Calu3 (cell line): ENCODE measurements at places on chromosomes 12 and 14.
A peak's percentile ranks its signal among the peaks of the same experiment; 100 is the strongest.

GRCh38 chr14:84555493-84555892, 974.5 kb upstream of the FLRT2 start:
- no peak for DNase-seq

DNA sequence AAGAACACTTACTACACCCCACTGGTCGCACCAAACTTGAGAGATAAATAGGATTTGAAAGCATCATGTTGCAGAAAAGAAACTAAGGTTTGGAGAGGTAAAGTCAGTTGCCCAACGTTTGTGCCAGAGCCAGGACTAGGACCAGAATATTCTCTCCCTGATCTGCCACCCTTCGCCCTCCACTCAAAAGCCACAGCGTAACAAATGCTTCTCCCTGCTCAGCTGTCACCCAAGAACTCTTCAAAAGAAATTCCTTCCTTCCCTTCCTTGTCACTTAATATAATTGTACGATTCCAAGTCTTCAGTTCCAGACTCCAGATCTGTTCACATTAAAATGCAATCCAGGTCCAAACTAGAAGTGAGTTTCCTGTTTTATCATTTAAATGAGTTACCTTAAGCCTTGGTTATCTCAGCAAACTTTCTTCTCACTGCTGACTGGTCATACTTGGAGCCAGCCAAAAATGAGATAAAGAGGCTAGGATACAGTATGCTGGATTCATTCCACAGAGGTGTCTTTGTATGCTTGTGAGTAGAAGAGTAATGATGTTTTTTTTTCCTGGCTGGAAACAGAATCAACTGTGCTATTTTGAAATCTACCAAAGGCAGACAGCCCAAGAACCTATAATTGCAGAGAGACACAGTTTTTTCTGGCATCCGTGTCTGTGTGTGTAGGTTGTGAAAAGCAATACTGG, 12.8 kb upstream of the PPFIBP1 start:
- DNase-seq, result no peak

GRCh38 chr12:15274561-15274967, 47.7 kb upstream of the PTPRO start:
- peak; percentile 35 for DNase-seq

GRCh38 chr12:113016796-113017195, 38.5 kb downstream of the OAS2 start:
- DNase-seq, result no peak

GRCh38 chr12:12734561-12735071, 17.4 kb downstream of the CDKN1B start:
- DNase-seq, result no peak

- DNase-seq, result peak; percentile 24
Measured at GRCh38 chr14:60815371-60815770, 80.8 kb downstream of the MNAT1 start.

DNA sequence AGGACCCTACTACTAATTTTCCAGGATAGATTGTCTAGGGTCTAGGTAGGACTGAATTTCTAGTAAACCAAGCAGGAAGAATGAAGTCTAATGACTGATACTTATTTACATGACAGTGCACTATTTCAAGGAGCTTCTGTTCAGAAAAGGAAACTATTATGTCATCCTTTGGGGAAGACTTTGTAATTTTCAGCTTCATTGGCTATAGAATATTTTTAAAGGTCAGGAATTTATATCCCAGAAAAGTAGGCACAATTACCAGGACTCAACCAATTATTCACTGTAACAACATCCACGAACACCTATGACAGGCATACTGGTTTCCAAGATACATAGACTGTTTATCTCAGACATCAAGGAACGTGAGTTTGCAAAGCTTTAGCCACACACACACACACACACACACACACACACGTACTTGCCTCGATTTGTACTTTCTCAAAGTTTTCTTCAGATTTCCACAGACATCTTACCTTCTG, 23.2 kb downstream of the OR6S1 start:
- no peak for DNase-seq

DNA sequence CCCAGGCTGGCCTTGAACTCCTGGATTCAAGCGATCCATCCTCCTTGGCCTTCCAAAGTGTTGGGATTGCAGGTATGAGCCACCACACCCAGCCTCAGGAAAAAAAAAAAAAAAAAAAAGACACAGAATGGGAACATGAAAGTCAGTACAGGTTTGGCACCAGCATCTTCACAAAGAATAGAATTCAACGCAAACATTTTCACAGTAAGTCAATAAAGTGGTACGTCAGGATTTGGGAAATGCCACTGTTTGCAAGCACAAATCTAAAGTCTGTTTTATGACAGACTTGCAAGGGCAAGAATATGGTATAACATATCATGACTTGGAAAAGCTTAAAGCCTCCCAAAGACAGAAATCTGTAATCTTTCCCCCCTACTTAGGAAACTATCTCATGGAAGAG, 34.9 kb upstream of the WDR89 start:
- DNase-seq, result no peak

DNA sequence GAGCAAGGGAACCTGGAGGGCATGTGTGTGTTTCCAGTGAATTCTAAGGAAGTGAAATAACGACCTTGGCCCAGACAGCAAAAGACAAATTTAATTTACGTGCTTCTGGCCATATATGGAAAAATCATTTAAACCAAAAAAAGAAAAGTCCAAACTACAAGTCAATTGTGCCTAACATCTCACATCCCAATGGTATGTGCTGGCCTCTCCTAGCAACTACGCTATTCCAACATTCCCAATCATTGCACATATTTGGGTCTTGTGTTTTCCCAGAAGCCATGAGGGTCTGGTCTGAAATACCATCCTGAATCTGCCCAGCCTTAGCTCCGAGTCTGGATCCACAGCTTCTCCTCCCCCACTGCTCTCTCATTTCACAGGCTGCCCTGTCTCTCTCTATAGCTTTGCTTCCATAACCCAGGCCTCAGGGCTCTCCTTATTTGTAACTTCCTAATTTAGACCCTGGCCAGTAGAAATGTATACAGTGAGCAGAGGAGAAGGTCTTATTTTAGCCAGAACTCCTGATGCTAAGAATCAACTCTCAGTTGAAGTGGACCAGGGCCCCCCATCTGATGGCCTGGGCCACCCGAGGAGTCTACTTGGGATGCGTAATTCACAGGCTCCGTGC, 224.6 kb downstream of the ANO2 start:
- DNase-seq, result no peak

DNA sequence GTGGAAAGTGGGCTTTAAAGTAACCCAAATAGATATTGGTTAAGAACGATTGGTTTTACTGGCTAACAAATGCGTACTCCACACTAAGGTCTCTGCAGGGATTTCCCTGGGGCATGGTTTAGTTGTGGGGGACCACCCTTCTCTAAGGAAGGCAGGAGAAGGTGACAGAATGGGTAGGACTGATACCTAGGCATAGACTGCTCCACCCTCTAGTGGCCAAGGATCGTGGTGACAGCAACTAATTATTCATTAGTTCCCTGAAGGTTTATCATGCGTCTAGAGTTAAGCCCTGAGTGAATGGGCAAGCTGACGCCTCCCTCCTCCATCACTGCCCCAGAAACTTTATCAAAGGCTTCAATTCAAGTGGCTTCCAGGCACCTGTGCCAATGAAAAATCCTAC, 9.1 kb downstream of the FAM181A start:
- DNase-seq, result peak; percentile 43

- DNase-seq, result no peak
Measured at GRCh38 chr14:68391311-68392014, 401.4 kb downstream of the ZFP36L1 start.

DNA sequence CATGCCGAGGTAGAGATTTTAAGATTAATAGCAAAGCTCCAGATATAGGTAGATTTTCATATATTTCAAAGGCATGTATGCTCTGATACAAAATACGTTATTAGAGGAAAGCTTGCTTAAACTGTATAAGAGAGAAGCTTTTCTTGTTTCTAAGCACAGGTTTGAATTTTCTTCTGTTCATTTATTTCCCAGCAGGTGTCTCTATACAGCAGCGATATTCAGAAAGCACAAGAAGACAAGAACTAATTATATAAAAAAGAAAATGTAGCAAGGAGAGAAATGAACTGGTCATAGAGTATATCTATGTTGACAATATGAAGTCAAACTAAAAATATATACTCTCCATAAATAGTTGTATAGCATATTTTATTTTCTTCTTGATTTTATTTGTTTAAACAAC, 307.4 kb upstream of the NOVA1 start:
- no peak for DNase-seq

DNA sequence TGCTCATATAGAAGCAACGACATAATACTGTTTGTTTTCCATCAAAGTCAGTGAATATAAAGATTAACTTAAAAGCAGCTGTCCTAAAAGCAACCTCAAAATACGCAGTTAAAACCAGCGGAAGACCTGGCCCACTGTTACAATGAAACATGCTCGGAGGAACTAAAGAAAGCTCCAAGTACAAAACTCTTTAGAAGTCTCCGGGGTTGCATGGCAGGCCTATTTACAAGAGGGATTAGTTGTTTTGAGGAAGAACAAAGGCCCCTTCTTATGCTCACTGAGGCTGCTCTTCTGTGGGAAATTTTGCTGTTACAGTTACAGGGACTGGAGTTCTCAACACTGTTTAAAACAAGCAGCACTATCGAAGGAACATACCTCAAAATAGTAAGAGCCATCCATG, 75.9 kb upstream of the C12orf71 start:
- DNase-seq, result no peak

DNA sequence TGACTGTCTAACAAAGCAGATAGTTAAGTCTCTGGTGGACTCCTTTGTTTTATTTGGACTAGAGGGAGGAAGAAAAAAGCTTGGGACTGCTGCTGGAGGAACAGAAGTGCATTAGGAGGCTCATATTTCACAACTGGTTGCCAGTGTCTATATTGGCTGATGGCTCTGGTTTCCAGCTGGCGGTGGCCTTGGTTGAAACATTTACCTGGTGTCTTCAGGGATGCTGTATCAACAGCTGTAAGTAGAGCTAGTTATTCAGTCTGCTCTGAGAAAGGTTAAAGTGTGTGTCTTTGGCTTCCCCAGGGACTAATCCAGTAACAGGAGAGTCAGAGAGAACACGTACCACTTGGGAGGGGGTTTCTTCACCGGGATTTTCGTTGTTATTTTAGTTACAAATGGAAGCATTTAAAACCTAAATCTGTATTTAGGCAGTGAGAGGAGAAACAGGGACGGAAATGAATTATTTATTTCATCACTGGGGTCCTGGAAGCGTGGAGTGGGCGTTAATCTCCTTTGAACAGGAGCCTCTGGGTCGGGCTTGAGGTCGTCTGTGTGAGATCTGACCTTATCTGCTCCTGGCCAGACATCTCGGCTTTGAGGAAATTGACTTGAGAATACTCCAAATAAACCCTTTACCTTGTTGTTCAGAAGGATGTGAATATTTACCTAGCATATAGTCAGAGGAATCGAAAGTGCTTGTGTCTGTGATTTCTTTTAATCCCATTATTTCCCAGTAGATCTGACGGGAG, 149.9 kb downstream of the NRXN3 start:
- DNase-seq, result no peak

GRCh38 chr14:74647678-74648461, 35.8 kb upstream of the LTBP2 start:
- DNase-seq, result no peak

- no peak for DNase-seq
Measured at GRCh38 chr14:50823051-50823761, 7.8 kb downstream of the NIN start.

DNA sequence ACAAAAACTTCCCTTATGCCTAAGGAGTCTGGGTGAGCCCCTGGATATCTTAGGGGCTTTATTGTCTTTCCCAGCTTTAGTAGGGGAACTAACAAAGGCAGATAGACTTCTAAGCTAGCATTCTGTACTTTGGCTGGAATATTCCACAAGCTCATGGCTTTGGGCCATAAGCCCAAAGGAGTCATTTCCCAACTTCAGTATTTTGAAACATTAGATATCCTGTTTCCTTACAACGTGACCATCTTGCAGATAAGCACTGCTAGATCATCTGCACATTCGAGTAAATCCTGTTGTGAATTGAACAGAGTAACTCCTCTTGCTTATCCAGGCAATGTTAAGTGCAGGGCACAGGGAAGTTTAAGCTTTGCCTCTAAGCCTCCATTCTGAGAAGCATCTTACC, 70.6 kb upstream of the ACTN1 start:
- DNase-seq, result no peak

DNA sequence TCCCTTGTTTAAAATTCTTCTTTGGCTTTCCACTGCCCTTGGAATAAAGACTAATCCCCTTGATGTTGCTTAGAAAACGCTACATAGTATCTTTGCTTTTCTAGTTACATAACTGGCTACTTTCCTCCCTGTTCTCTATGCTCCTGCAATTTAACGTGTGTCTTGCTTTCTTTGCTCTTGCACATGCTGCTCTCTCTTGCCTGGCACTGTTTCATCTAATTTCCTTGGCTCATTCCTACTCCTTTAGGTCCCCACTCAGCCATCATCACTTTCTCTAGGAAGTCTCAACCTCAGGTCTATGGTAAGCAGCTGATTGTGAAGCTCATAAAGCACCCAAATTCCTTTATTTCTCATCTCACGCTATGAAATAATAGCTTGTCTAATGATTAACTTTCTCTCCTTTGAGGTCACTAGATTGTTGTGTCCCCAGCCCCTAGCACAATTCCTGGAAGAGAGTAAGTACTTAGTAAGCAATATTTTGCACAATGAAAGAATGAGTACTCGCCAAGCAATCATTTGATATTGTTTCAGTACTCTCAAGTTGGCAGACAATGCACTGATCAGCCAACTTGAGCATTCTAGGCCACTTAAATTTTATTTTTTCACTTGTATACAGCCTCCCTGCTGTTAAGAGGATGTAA, 3.3 kb downstream of the ALDH6A1 start:
- DNase-seq, result no peak

GRCh38 chr14:24944800-24945199, 105.1 kb downstream of the STXBP6 start:
- no peak for DNase-seq

- DNase-seq, result no peak
Measured at GRCh38 chr12:50887191-50887590, 44.5 kb downstream of the TMPRSS12 start.
